ENCODE measurements at places on chromosomes 12 and 14.

DNA sequence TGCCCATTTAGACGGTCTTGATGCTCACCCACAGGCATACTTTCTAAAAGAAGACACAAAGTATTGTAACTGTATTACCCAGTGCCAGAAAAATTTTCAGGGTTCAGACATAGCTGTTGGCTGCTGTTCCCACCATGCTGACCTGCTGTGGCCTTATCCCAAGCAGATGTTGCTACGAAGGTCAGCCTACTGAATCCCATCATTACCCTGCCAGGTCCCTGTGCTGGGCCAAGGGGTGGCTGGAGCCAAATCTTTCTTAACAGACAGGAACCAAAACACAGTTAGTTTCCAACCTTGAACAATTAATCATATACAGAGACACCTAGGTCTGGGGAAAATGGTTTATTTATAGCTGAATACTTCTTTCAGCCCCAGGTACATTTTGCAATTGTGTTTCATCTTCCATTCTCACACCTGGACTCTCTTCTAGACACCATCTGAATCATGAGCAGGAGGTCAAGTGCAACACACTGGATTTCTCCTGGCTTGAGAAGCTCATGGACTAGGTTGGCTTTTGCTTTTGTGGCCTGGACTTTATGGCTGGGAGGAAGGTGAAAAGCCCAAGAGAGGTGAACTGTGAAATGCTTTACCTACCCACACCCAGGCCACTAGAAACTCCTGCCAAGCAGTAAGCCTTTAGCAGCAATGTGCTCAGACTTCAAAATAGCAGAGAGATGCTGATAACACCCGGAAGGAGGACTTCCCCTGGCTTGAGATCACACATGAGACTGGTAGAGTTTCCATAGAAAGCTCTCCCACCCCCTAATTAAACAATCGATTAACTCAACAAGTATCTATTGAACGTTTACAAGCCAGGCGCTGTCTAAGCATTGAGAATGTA is 150.1 kb downstream of the SUDS3 start:
- DNase-seq, result no peak

- no peak for DNase-seq
These were observed 216.0 kb upstream of the DAAM1 start for GRCh38 chr14:58972233-58973017.

DNA sequence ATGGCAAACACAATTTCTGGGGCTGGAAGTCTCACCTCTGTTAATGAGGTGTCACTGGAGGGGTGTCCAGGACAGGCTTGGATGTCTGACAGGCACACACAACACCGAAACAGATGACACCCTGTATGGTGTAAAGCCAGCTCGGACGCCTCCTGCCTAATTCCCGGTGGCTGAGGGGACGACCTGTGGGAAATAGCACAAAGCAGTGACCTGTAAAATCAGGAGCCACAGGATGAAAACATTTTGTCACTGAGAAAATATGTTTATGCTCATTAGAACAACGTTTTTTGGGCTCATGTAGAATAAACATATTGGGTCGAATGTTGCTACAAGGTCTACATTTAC is 285.0 kb upstream of the RTL1 start:
- no peak for DNase-seq

GRCh38 chr14:101230161-101230850 is 326.8 kb upstream of the RTL1 start:
- DNase-seq, result no peak

- no peak for DNase-seq
These were observed 46.2 kb downstream of the AACS start for GRCh38 chr12:125111403-125111802.

DNA sequence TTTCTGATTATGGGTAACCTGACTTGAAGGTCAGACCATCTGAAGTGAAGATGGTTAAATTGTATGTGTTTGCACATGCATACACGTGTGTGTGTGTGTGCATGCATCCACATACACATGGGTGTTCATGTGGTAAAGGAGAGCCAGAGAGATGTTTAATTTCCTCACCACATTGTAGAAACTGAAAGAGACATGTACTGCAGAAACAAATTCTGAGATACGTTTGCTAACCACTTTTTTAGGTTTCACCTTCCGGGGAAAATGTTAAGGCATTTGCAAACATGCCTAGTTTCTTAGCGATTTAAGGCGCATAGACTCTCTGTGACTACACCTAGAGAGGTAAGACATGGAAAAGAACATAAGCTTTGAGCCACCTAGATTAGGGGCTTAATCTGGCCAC is 362.9 kb downstream of the RAD51B start:
- no peak for DNase-seq
